ENCODE measurements at places on chromosomes 7 and 10.

- no peak for DNase-seq
Observed at GRCh38 chr7:151066273-151066974, 7.0 kb downstream of the SLC4A2 start.

- no peak for DNase-seq
Observed at GRCh38 chr10:71526653-71527052, 129.9 kb downstream of the CDH23 start.

- peak; percentile 35 for DNase-seq
Observed at GRCh38 chr10:71694567-71694968, 25.0 kb downstream of the C10orf105 start.

DNA sequence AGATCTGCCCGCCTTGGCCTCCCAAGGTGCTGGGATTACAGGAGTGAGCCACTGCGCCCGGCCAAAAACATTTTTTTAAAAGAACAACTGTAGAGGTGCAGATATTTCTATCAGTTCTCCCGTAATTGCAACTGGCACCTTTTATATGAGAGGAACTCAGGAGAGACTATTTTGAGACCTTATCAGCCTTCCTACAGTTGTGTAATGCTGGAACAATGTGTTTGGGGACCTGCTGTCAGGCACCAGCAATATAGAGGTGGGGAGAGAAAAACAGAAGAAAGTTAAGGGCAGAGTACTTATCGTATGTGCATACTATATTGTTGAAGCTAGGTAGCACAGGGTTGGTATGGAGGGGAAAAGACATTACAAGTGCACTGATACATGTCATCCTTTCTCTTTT, 343.8 kb upstream of the ANKRD30A start:
- no peak for DNase-seq

- DNase-seq = no peak
Observed at GRCh38 chr7:4849390-4849789, 12.4 kb downstream of the PAPOLB start.

DNA sequence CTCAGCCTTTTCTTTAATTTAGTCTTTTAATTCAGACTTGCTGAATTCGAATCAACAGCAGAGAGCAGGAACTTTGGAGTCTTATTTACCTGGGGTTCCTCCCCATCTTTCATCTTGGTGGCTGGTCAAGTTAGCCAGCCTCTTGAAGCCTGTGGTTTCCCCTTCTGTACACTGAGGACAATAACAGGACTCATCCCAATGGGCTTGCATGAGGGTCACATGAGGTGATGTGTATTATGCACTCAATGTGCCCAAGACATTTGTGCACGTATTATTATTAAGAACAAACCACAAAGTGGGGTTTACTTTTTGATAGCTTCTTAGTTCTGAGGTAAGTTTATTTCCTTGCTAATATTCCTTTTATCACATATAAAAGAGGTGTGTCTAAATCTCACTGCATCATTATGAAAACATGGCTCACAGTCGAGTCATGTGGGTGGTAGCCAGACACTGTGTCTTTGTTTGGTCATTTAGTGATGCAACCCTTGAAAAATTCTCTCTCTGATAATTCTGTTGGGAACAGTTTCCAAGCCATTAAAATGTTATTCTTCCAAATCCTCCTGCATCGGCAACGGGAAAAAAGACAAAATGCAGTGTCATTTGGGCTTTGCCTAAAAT, 86.5 kb upstream of the GRB10 start:
- DNase-seq = peak; percentile 72

GRCh38 chr10:43090188-43090587, 13.3 kb downstream of the RET start:
- no peak for DNase-seq

DNA sequence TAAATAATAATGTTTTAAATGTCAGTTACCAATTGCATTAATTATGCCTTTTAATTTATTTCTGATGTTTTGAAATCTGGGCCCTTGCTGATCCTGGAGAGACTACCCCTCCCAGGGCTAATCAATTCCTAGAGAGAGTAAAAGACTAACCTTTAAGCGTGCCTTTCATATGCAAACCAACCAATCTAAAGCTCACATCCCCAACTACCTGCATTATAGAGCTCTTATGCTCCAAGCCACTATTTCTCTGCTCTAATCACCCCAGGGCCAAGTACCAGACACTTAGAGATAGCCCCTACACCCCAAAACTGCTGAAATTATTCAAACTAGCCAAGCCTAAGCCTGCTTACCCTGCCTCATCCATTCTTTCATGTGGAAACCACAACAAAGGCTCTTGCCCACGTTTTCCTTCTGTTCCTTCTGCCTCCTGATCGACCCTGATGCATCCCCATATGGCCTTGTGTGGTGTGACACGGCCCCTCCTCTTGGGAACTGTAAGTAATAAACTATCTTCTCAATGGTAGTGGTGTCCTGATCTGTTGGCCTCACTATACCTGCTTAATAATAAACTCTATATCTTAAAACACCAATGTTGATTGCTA, 97.7 kb downstream of the HIBADH start:
- no peak for DNase-seq

- DNase-seq = no peak
Observed at GRCh38 chr7:112654322-112655216, 135.6 kb downstream of the TMEM168 start.

GRCh38 chr7:134502463-134503371, 24.6 kb upstream of the AKR1B10 start:
- DNase-seq = peak; percentile 22

DNA sequence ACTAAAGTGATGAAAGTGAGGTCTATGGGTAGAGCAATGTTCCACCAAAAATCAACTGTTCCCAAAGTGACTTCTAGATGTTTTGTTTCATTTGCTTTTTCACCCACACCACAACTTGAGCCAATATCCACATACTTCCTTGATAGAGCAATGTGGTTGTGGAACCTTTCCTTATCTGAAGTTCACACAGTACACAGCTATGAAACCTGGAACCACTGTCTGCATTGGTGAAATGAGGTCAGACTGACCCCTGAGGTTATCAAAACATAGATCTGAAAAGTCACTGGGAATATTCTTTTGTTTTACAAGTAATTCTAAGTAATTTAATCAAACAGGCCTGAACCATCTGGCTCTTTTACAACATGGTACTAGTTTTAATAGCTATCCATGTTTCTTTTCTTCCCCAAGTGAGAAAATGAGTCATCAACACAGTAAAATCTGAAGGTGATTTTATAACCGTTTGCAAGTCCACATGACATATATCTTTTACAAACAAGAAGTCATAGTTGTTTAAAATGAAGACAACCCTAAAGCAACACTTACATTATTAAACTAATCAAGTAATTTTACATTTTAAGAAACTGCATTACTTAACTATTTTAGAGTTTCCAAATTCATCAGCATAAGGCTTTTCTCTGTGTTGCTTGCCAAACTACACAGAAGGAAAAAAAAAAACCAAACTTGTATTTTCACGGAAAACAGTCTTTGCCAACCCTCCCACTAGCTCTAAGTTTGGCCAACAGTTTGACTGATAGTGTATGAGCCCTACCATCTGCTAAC, 80.3 kb downstream of the LRRC17 start:
- no peak for DNase-seq

DNA sequence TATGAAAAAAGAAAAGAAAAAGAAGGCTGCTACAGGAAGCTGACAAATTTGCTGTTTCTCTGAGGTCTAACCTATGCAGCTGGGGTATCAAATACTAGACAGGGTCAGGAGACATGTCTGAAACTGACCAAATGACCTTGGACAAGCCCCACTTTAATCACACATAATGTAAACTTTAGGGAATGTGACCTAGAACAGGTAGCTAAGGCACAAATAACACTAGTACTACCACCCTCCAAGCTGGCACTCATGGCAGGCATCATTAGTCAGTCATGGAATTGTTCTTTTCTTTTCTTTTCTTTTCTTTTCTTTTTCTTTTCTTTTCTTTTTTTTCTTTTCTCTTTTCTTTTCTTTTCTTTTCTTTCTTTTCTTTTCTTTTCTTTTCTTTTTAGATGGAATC, 250.4 kb downstream of the KCNMA1 start:
- no peak for DNase-seq

DNA sequence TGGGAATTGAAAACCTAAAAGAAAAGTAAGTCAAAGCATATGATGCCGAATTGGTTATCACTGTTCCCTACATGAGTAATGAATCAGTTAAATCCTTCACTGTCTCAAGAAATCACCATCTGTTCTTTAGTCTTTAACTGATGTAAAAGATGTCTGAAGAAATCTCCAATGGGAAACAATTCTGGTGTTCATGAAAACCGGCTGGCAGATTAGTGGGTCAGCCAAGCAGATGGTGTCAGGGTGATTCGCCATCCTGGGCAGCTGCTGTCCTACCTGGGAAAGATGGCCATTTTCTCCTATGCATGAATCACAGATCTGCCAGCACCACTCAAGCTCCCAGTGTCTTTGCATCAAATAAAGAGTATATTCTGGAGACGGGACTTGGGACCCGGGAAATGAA, 925.2 kb upstream of the GHITM start:
- DNase-seq = no peak

DNA sequence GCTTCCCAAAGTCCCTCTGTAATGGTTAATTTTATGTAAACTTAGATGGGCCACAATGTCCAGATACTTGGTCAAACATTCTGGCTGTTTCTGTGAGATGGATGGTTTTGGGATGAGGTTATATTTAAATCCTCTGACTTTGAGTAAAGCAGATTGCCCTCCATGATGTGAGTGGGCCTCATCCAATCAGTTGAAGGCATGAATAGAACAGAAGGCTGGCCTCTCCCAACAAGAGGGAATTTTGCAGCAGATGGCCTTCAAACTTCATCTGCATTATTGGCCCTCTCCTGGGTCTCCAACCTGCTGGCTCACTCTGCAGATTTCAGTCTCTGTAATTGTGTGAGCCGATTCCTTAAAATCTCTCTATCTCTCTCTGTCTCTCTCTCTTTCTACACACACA, 362.3 kb downstream of the GRID1 start:
- DNase-seq = no peak

DNA sequence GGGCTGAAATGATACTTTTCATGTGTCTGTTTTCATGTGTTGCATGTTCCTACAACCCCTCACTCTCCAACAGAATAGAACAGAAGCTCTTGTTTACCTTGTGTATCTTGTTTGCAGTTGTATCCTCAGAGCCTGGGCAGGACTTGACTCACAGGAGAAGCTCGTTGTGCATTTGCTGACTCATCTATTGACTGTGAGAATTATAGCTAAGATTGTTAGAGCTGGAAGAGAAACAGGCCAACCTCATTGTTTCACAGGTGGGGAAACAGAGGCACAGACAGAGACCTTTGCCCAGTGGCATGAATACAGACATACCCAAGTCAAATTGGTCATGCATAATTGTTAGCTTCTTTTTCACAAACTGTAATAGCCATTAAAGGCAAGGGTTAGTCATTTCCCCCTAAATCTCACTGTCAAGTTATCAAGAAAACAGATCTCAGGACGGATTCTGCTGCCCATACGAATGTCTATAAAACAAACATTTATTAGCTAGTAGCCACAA, 4.6 kb upstream of the TSPAN15 start:
- no peak for DNase-seq

- DNase-seq = no peak
Observed at GRCh38 chr10:33573606-33574005, 239.1 kb upstream of the NRP1 start.

DNA sequence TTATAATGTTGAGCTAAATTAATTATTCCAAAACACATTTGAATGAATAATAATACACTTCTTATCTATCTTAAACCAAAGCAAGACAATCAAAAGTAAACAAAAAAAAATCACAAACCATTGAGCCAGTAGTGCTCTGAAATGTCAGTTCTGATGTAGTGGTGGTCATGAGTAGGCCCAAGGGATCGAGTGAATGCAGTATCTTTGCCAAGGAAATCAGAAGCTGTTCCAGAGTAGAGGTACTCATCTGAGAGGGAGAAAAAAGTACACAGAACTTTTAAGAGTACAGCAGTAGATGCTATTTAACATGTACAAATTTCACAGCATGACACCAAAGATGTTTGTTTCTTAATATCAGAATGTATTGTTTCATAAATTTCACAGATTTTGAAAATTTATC, 121.5 kb downstream of the SEMA3D start:
- peak; percentile 41 for DNase-seq

DNA sequence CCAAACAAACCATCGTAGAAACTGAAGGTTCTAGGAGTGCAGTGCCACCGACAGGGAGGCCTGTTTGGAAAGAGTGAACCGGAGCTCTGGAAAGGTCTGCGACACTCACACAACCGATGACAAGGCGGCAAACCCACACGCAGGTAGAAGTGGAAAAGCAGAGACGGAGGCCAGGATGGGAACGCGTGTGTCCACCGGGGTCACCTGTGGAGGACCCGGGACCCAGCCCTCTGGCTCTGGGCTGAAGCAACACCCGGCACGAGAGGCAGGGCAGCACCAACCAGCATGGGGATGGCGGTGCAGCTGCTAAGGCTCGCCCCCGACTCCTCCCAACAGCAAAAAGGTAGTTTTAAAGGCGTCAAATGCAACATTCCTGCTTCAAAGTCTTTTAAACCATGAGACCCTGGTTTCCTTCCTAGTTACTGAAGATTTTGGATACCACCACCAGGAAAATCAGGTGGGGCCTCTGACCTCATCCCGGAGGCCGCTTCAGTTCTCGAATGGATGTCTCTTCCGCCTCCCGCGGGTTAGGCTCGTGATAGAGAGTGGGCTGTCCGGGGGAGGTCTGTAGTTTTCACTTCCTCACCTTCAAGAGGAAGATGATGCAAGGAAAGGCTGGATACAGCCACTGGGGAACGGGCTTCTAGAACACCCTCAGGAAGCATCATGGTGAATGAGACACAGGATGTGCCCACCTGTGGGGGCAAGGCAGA, 115.5 kb downstream of the SMURF1 start:
- no peak for DNase-seq

DNA sequence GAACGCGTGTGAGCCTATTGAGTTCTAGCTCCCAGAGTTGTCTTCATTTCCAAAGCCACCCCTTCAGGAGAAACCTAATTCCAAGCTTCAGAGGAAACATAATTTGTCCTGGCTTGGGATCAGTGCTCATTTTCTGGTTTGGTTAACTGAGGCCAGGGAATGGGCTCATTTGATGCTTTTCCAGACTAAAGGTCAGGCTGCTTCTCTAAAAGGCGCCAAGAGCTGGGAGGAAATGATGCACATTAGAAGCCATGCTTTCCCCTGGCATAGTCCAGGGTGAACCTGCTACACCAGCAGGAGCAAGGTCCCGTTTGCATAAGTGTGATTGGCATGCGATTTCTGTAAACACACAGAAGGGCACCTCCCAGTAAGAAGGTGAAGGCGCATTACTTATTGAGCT, 435.0 kb downstream of the GALNT17 start:
- no peak for DNase-seq

DNA sequence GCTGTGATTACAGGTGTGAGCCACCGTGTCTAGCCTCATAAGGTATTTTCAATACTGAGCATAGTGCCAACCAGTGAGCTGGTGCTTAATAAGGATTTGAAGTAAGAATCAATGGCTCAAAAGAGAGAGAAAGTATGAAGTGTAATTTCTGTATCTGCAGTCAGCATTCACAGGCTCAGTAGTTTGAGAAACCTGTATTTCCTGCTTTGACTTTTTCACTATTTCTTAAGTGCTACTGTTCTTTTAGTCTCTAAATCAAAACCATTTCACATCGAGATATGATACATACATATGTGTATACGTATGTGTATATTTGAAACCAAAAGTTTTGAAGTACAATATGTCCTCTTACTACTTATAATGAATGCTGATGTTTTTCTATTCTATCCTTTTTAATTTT, 189.9 kb downstream of the PPP1R9A start:
- DNase-seq = no peak

GRCh38 chr7:104045183-104045582, 55.7 kb upstream of the RELN start:
- no peak for DNase-seq

- no peak for DNase-seq
Observed at GRCh38 chr7:83492802-83493201, 156.1 kb downstream of the SEMA3E start.

All from tibial nerve (tissue), 4 donors.